Suppressor macrophage (primary cell): ENCODE measurements at places on chromosomes 1 and 21.

DNA sequence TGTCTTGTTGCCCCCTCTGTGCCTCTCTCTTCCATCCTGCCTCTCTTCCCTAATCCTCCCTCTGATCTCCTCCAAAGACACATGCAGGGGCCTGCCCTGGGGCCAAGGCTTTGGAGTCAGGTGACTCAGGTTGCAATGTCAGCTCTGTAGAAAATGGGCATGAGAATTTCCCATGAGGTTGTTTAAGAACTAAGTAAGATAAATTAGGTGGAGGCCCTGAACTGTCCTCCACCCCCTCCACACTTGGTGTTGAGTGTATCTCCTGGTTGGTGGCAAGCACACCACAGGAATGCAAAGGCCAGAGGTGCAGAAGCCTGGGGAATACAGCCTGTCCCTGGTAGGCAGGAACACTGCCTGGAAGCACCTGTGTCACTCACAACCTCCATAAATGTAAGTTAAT is 63.9 kb upstream of the GRIK3 start:
- DNase-seq = no peak

DNA sequence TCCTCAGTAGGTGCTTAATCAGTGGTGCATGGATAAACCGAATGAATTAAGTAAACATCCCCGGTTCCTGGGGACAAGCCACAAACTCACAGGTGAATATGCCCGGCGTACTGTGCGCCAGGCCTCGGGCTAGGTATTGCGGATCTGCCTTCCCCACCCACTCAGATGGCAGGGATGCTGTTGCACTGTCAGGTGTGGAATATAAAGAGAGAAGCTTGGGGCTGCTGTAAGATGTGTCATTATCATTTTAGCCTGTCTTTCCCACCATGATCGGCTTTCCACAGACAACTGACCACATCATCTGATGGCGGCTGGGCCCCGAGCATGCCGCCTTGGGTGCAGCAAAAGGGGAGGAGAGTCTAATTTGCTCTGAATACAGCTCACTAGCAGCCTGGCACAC is 45.4 kb upstream of the LRP8 start:
- DNase-seq = no peak

DNA sequence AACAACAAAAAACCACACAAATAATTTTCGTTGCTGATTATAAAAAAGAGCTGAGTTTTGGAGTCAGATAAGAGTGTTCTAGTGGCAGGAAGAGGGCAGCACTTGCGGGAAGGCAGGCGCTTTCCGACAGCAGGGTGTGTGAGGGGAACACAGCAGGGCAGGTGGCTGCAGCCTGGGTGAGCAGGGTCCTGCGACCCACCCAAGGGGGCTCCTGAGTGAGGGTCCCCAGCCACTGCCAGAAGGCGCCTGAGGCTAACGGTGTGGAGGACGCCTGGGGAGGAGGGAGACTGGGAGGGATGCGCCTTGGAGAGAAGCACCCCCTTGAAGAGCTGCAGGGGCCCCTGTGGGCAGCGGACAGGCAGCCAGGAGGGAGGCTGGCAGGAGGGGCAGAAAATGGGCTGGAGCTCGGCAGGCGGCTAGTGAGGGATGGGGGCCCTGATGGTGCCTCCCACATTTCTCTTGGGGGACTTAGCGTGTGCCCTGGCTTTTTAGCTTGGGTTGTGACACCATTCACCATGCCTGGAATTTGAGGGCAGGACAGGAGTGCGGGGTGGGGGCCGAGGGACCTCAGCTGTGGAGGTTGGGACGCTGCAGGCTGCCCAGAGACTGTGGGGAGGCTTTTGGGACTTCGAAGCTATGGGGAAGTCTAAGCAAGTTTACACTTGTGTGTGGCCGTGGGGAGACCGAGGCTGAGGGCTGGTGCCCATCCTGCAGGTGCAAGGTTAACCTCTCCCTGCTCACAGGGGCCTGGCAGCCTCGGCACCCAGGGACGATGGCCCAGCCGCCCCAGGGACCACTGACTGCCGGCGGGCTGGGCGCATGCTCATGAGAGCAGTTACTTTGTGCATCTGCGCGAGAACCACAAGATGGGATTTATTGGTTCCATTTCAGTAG is 111.4 kb downstream of the SIK1 start:
- DNase-seq = no peak

GRCh38 chr1:92459871-92460320 is 26.8 kb downstream of the GFI1 start:
- DNase-seq = peak; percentile 92

DNA sequence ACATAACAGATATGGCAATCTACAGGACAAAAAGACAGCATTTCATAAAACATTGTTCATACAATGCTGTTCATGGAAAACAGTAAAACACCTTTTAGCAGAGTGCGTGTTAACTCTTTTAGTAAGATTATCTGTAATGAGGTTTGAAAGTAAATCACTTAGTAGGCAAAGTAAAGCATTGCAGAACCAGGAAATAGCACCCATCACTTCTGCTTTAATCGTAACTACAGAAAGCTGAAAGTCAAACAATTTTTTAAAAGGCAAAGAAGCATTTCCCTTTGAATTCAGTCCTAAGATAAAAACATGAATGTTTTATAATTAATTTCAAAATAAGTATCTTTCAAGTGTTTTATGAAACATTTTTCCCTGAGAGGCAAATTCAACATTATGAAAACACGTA is 63.3 kb upstream of the RNF11 start:
- DNase-seq = peak; percentile 54
